OCI-LY7 (cell line): ENCODE measurements at places on chromosomes 4 and X.

DNA sequence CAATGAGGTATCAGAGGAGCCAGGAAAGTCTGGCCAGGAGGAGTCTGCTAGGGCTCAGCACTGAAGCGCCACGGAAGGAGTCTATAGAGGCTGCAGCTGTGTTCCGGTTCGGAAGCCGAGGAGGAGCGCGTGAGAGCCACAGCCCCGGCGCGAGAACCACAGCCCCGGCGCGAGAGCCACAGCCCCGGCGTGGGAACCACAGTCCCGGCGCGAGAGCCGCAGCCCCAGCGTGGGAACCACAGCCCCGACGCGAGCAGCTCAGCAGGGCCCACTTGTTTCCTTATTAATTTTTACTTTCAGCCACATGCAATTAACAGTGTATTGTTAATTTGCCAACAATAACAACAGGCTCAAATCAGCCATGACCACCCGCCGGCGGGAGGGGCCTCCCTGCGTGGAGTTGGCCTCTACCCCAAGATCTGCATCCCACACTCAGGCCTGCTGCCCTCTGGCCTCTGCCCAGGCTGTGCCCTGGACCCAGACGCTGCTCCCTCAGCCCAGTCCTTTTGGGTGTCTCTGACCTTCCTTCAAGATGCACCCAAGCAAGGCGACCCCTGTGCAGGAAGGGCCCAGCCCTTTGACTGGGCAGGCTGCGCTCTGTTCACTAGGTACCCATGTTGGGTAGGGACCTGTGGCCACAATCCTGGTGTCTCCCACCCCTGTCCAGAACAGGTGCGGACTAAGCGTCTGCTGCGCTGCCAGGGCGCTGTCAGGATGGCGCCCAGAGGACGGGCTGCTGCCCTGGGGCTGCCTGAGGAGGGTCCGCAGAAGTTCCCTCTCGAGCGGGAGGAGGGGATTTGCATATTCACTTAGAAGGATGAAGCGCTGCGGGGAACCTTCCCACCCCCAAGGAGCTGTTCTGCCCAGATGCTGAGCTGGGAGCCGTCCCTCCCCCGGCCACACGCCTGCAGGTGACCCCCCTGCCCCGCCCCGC is 113.8 kb downstream of the ADRA2C start:
- DNase-seq = no peak

- DNase-seq = no peak
Measured at GRCh38 chrX:40521868-40522450, 58.8 kb upstream of the ATP6AP2 start.

GRCh38 chr4:18318682-18319388 is 297.3 kb upstream of the LCORL start:
- no peak for DNase-seq

- DNase-seq = no peak
Measured at GRCh38 chr4:18109676-18110075, 88.1 kb upstream of the LCORL start.

- DNase-seq = no peak
Measured at GRCh38 chr4:53990641-53991040, 73.8 kb downstream of the CHIC2 start.

- peak; percentile 9 for DNase-seq
Measured at GRCh38 chr4:184575306-184575705, 73.9 kb downstream of the CASP3 start.

DNA sequence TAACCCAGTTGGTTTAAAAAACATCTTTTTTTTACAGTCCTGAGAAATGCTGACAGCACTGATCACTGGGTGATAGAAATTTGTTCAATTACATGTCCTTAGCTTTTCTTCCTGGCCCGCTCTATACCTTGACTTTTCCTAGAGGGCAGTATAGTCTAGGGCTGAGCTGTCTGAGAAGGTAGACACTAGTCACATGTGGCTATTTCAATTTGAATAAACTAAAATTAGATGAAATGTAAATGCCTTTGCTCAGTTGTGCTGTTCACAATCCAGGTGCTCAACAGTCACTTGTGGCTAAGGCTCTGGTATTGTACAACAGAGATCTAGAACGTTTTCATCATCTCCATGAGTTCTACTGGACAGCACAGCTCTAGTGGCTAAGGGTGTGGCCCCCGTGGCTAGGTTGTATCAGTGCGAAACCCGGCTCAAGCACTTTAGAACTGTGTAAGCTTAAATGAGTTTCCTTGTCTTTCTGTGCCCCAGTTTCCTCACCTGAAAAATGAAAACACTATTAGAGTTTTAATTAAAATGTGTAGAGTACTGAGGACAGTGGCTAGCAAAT is 111.6 kb upstream of the WDR17 start:
- peak; percentile 73 for DNase-seq

GRCh38 chr4:80189581-80189955 is 7.7 kb upstream of the PRDM8 start:
- DNase-seq = no peak

DNA sequence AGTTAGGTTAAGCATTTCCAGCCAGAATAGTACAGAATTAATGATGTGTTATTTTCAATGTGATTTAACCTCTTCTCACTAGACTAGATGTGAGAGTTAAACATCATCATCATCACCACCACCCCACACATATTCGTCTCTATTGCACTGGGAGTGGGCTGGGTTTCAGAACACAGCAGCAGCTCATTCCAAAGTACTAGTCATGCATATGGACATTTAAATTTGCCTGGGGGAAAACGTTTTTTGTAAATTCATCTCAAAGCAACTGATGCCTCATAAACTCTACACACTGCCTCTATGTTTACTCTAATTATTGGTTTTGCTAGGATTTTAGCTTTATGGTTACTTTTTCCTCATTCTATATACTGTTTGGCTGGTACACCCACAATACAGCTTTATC is 509.1 kb downstream of the PPP4R3C start:
- DNase-seq = no peak

GRCh38 chr4:37502070-37502469 is 184.1 kb downstream of the RELL1 start:
- DNase-seq = no peak

GRCh38 chr4:146450524-146450923 is 71.2 kb downstream of the SLC10A7 start:
- DNase-seq = no peak

GRCh38 chr4:8072235-8072968 is 86.2 kb downstream of the ABLIM2 start:
- no peak for DNase-seq

- no peak for DNase-seq
Measured at GRCh38 chrX:50097071-50097470, 103.7 kb downstream of the AKAP4 start.

DNA sequence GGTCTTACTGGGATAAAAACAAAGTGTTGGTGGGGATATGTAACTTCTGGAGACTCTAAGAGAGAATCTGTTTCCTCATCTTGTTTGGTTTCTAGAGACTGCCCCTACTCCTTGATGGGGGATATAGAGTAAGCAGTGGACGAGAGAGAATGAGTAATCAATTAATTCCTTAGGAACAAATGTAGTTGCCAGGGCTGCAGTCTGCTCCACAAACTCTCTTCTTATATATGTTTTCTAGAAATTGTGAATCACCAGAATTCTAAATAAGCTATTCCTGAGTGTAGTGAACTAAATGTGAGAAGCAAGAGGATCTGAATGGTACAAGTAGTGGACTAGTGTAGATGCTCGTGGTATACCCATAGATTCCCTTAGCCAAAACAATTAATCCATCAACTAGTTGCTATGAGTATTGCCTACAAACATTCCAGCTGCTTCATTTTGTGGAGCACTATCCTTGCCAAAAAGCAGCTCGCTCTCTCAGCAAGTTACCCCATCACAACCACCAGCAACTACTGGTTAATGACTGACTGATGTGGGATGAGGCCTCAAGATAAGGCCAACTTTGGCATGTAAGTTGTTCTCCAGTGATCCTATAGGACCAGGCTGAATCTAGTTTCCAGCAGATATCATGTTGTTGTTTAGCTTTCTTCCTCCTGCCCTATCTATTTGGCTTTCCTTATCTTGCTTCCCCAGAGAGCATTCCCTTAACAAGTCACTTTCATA is 273.0 kb downstream of the SLC7A11 start:
- no peak for DNase-seq

DNA sequence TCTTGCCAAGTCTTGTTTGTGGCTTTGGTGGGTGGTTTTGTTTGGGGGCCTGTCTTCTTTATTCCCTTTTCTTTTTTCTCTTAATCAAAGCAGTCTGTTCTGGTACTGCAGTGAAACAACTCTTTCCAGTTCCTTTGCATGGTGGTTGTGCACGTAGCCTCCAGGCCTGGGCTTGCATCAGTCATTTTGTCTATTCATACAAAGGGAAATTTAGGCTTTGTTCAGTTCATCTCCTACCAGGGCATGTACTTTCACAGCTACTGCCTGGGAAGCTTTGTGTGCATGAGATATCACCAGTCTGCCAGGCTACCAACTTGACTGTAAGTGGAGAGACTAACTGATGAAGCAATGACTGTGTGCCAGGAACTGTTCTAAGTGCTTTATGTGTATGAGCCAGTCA is 8.5 kb downstream of the TRIM2 start:
- DNase-seq = no peak

GRCh38 chr4:99816545-99817308 is at the start of gene DAPP1:
Gene DAPP1, plus strand, starts transcription at chr4:99816827. Its CDS starts 87 bp downstream, at chr4:99816914.
- peak; percentile 96 for DNase-seq

DNA sequence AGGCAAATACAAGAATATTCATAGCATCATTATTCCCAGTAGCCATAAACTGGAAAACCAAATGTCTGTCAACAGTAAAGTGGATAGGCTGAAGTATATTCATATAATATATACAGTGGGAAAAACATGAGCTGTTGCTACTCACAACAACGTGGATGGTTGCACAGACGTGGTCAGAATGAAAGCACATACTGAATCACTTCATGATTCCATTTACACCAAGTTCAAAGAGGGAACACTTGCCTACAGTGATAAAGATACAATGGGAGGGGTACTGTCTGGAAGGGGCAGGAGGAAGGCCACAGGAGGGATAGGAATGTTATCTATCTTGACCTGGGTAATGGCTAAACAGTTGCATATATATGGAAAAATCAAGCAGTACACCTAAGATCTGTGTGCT is 25.3 kb downstream of the APBB2 start:
- DNase-seq = no peak

DNA sequence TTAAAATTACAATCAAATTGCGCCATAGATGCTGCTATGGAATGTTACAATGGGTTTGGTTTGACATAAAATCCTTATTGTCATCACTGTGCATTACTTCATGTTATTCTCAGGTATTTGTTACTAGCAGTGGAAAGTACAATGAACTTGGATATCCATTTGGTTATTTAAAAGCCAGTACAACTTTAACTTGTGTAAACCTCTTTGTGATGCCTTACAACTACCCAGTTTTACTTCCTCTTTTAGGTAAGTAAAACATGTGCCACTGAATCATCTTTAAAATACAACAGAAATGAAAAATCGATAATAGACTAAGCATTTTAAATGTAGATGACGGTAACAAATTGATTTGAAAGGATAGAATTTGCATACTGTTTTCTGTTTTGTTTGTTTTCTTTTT is 35.6 kb downstream of the INTS6L start:
- DNase-seq = peak; percentile 38

- no peak for DNase-seq
Measured at GRCh38 chr4:67437974-67438713, 107.2 kb downstream of the CENPC start.

DNA sequence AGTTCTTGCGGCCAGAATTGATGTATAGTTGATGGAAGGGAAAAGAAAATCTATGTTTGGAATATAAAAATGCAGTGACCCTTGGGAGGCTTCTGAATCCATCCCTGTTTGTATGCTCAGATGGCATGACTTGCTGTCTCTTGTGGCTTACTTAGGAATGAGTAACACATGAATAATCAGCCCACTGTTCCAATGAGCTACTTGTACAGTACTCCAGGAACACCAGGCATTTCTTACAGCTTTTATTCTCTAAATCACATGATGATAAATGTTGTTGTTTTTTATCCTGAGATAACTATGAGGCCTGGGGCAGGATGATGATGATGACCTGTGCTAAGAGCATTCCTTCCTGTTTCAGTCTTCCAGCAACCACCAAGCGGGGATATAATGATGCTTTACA is 18.9 kb downstream of the TMPRSS11E start:
- no peak for DNase-seq

DNA sequence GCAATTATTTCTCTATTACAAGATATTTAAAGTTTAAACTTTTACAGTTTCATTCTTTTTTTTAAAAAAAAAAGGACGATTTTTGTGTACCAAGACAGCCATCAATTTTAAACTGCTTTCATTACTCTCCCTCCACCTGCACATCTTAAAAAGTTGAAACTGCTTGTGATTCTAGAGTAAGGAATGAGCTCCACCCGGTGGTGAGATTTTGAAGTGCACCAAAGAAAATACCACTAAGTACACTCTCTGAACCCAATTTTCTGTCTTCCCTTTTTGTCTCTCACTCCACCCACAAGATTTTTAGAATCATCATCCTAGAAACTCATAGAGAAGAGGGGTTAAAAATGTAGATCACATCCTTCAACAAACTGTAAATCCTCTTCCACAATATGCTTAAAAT is 91.3 kb upstream of the WDR44 start:
- peak; percentile 45 for DNase-seq

DNA sequence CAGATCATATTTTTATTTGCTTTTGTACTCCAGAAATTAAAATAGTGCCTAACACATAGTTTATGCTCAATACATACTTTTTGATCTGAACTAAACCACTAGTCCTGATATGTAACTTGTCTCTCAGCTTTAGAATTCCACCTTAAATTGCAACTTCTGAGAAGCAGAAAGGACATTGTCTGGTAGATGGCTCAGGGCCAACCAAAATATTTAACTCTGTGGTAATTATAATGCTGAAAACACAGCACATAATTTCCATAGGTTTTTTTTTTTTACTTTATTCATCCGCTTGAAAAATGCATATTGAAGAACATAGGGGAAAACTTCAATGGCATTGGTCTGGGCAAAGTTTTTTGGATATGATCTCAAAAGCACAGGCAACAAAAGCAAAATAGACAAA is 59.3 kb downstream of the AREG start:
- DNase-seq = no peak

GRCh38 chrX:1661922-1662221 is 47.0 kb downstream of the ASMT start:
- DNase-seq = no peak

GRCh38 chr4:164442180-164442579 is 311.8 kb upstream of the SMIM31 start:
- DNase-seq = no peak

- DNase-seq = no peak
Measured at GRCh38 chr4:159069922-159070321, 33.0 kb upstream of the RAPGEF2 start.

GRCh38 chrX:3450881-3451570 is 104.6 kb upstream of the MXRA5 start:
- no peak for DNase-seq

- no peak for DNase-seq
Measured at GRCh38 chr4:76690906-76691275, 207.1 kb downstream of the SOWAHB start.
